ENCODE measurements at places on chromosomes 4 and X.

- no peak for DNase-seq
Measured at GRCh38 chr4:169984173-169984572, 42.0 kb downstream of the MFAP3L start.

- no peak for DNase-seq
Measured at GRCh38 chr4:24703298-24703697, 92.1 kb upstream of the SOD3 start.

DNA sequence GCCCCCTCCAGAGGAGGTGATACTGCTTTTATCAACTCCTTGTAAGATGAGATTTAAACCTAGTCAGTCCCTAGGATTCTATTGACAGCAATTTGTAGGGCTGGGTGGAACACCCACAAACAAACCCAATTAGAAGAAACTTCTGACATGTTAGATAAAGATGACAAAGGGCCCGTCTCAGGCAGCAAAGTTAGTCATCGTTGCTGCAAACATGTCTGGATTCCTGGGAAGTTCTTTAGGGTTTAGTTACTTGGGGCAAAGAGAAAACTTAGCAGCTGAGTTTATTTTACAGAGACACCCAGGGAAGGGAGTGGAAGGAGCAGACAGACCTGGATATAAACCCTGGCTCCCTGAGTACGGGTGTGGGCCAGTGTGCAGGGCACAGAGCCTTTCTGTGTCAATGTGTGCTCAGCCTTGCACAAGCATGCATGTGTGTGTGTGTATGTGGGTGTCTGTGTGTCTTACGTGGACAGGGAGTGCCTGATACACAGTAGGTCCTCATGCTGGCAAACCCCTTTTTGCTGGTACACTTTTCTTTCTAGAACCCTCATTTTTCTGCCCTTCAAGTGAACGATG, 130.0 kb upstream of the STX18 start:
- no peak for DNase-seq

DNA sequence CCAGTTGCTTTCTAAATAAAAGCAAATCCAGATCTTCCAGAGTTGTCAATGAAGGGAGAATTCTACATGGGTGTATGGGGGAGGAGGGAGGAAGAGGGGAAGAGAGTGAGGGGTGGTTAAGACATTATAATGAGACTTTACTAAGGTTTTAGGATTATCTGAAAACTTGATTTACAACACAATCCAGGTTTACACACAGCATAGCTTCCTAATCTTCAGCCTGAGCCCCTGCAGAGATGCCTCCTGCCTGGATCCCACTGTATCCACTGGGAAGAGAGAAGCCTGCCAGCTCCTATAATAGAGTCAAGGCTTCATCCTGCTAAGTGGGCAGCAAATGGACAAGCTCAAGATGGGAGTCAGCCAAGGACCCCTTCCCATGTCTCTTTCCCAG, 85.6 kb upstream of the KIT start:
- no peak for DNase-seq

DNA sequence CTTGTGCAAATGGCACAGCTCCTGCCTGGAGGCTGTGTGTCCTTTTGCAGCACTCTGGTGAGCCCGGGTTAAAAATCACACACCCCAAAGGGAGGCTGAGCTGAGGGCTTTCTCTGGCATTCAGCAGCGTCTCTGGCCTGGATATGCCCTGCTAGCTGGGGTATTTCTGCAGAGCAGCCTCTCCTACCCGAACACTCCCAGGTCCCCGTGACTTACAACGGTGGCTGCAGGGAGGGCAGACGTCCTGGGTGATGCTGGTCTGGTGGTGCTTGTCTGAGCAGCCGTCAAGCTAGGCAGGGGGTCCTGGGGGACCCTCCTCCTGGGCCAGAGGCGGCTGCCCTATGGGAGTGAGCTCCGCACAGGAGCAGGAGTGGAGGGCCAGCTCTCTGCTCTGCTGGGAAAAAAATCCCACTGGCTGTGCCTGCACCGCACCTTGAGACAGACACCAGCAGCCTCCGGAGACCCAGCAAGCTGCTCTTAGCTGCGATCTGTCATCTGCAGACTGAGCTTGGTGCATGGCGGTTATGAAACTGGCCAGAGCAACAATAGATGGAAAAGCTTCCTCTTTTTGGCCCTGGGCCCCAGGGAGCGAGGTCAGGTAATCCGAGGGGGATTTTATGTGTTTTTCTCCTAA, 41.3 kb upstream of the ASMTL start:
- DNase-seq: no peak

DNA sequence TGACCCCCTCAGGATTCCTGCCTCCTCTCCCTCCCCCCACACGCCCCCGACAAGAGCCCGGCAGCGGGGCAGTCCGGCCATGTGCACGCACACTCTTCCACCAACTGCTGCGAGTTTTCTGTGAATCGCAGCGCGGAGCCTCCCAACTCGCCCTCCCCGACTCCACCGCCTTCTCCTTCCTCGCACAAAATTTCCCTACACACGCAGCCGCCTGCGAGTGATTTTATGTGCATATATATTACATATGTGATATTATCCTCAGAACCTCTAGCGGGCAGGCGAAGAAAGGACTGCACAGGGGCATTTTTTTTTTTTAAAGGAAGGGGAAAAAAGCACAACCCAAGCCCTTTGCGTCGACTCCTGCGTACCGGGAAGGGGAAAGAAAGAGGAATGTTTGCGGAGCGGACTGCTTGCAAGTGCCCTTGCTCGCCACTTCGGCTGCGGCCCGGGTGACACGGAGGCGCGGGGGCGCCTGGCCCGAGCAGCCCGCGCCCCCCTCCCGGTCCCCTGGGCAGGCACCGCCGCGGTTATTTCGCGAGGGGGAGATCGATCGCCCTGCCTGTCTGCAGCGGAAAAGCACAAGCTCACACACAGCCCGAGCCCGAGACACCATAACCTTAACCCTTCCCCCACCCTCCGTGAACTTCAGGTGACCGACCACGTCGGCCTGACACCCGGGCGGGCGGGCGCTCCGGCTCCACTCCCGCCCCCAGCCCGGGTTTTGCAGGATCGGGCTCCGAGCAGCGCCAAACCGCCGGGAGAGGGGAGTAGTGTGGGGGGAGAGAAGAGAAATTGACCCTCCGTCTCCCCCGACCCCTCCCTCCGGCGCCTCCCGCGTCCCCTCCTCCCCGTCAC, 2.3 kb downstream of the ZNF827 start:
- DNase-seq: peak; percentile 85

- DNase-seq: no peak
Measured at GRCh38 chr4:106773076-106773905, 262.8 kb downstream of the DKK2 start.

- DNase-seq: no peak
Measured at GRCh38 chr4:7186031-7186430, 6.3 kb upstream of the SORCS2 start.

DNA sequence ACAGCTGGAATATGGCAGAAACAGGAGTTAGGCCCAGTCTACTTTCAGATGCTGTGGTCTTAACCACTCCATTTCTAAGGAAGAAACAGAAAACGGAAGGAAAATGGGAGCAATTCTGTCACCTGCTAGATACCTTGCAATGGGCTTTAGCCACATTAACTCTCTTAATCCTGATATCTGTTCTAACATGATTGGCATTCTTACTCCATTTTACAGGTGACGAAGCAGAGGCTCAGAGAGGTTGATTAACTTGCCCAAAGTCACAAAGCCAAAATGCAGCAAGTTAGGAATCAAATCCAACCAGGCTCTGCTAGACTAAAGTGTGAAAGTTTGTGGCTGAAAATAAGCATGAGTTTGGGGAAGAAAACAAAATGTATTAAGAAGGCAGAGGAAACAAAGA, 196.9 kb downstream of the MAML3 start:
- DNase-seq: no peak

Measured in NCI-H526 (cell line).